ENCODE measurements at places on chromosomes 11 and 22.

DNA sequence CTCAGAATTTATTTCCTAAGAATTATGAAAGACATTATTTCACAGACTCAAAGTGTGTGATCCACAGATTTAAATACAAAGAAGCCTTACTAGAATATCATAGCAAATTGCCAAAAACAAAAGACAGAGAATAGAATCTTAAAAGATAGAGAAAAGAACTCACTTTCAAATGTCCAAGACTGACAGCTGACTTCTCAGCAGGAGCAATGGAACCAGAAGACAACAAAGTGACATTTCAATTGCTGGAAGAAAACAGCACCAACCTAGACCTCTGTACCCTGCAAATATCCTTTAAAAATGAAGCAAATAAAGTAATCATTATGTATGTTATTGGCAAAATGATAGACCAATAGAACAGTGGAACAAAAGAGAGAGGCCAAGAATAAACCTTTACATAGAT lies 109.2 kb downstream of the TTC17 start:
- no peak for DNase-seq

- no peak for DNase-seq
These were observed 2.1 kb downstream of the UCP3 start for GRCh38 chr11:74006743-74007304.

- DNase-seq = peak; percentile 31
These were observed 1.4 kb downstream of the CCDC73 start for GRCh38 chr11:32792948-32793475.

- no peak for DNase-seq
These were observed 25.9 kb downstream of the LARGE2 start for GRCh38 chr11:45948356-45948755.

- DNase-seq = no peak
These were observed 1.4 kb downstream of the TMEM109 start for GRCh38 chr11:60915248-60915914.

Measured in left hindlimb (tissue), 1 donor.